ENCODE measurements at places on chromosomes 5 and 9.

DNA sequence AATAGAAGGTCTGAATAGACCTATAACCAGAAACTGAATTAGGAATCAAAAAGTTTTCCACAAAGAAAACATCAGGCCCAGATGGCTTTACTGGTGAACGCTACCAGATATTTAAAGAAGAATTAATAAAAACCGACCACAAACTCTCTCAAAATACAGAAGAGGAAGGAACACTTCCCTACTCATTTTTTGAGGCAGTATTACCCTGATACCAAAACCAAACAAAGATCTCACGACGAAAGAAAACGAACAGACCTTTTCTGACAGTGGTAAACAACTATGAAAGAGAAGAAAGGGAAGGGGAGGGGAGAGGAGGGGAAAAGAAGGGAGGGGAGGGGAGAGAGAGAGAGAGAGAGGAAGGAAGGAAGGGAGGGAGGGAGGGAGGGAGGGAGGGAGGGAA lies 13.5 kb downstream of the B4GALT1 start:
- DNase-seq: no peak

GRCh38 chr9:36888551-36888950 lies 145.5 kb downstream of the PAX5 start:
- DNase-seq: no peak

- DNase-seq: no peak
Measured at GRCh38 chr9:7456377-7456776, 343.2 kb downstream of the DMAC1 start.

DNA sequence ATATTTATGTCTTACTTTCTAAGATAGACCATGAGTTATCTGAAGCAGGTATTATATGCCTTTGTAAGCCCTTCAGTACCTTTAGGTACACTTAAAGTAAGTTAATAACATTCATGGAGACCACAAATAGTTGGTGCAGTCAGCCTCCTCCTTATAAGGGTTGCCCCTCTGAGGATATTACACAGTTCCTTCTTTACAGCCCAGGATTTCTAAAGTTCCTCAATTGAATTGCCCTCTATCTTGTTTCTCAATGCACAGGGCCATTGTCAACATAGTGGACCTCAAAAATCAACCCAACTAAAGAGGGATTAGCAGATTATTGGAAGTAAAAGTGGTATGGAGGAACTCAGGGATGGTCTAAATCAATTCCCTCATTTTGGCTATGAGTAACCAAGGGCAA lies 50.3 kb downstream of the HMHB1 start:
- no peak for DNase-seq

DNA sequence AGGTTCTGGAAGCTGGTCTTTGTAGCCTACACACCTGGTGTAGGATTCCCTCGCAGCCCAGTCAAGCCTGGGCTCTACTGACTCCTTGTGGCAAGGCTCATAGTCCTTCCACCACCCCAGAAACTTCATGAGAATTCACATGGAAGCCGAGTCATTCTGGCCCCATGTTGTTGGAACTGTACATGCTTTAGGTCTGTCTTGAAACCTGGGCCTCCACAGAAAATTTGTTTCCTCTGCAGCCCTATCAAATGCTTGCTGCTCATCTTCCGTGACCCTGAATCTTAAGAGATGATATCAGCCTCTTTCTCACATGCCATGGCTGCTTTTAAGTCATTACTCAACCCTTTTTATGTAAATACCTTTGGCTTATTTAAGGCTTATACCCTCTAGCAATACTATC lies 113.4 kb upstream of the GRHPR start:
- peak; percentile 42 for DNase-seq

GRCh38 chr9:123997665-123998277 lies 13.8 kb upstream of the LHX2 start:
- no peak for DNase-seq

DNA sequence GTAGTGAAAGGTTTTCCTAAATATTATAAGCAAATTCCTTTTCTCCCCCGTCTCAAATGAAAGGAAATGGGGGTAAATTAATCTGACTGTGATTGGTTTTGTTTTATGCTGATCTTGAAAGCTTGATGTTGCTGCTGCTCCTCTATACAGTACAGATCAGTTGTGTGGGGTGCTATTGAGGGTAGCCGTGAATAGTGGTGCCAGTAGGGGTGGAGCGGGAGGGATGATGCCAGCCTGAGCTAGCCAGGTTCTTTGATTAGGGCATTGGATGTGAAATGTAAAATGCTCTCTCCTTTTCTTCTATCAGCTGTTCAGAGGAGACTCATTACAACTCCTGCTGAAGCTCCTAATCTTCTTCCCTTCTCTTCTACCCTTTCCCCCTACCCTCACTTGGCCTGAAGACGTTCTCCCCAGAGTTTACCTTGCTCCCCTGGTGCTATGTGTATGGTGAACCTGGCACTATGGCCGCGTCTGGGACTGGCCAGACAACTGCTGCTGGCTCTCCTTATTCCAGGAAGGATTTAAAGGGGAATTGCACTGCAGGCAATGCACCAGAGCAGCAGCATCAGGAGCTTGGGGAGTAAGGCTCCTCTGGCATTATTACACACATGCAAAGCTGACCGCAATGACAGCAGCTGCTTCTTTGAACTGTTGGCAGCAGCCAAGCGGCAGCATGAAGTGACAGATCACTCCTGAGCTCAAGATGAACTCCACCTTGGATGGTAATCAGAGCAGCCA lies 566 bp downstream of the GPR21 start:
- DNase-seq: no peak

DNA sequence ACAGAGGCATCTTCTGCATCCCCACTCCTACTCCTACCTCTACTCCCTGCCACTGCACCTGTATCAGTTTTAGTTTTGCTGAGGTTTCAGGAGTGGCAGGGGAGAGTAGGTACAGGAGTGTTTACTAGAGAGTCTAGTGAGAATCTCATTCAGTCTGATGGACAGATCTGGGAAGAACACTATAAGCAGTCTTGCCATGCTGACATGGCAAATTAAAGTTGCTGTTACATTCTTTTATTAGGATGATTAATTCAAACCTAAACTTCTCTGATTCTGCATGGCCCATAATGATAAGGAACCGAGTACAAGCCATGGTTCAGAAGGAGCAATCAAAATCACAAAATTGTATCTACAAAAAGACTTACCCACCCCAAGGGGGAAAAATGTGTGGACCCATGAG lies 7.4 kb downstream of the ARSK start:
- no peak for DNase-seq

- DNase-seq: no peak
Measured at GRCh38 chr9:94183240-94183999, 75.7 kb upstream of the ZNF169 start.

DNA sequence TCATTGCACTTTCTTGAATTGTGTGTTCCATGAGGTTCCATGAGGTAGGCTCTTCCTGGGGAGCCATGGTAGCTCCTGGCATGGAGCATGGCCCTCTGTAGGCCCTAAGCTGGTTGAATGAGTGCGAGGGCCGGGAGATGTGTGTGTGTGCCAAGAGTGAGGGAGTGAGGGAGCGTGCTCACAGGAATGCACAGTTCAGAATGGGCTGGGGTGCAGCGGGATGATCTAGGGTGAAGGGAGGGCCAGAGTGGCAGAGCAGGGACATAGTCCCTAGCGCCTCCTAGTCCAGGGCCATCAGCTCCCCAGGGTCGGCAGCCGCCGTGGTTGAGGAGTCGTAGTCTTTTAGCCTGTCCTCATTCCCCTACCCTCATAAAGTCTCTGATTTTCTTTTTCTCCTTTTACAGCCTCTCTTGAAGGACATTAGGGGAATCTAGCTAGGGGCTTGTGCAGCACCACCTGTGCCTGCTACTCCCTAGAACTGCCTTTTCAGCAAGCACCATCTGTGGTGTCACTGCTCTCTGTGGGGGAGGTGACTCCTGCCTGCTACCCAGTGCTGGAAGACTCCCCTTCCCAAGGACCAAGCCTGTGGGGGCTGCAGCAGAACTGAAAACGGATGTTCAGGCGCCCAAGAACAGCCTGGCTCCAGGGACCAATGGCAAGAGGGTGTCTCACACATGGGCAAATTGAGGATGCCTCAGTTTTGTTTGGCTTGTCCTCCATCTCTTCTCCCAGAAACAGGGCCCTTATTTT lies 65.3 kb upstream of the PPARGC1B start:
- DNase-seq: no peak

GRCh38 chr9:130561056-130561455 lies 18.3 kb upstream of the FUBP3 start:
- DNase-seq: no peak

DNA sequence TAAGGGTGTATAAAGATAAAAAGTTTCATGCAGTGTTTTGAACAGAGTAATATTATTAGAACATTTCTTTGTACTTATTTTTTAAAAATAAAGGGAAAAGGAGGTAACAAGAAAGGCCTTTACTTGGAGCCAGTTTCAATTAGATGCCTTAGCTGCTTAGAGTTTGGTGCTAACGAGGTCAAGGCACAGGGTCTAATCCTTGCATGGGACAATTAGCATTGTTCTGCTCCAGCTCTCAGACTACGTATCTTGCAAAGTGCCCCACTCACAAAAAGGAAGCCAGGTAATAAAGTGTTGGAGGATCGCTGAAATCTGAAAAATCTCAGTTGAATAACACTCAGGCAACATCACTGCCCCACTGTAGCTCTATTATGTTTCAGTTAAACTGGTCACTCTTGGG lies 2011.3 kb downstream of the EFNA5 start:
- DNase-seq: no peak

- DNase-seq: no peak
Measured at GRCh38 chr5:3276896-3277295, 318.7 kb upstream of the IRX1 start.

DNA sequence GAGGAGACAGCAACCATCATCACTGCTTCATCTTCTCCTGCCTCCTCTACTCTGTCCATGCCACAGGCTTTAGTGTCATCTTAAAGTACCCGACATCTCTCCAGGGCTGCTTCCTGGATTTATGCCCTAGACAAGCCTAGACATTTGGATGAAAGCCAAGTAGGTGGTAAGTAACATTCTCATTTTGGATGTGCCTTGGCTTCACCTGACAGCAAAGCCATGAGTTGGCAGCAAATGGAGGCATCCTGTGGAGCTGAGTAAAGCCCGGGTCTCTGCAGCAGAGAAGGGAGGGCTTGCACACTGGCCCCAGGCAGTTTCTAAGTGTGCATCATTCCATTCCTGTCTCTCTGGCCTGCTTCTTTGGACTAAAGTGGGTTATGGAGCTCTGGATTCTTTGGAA lies 299.1 kb downstream of the DMAC1 start:
- DNase-seq: no peak

DNA sequence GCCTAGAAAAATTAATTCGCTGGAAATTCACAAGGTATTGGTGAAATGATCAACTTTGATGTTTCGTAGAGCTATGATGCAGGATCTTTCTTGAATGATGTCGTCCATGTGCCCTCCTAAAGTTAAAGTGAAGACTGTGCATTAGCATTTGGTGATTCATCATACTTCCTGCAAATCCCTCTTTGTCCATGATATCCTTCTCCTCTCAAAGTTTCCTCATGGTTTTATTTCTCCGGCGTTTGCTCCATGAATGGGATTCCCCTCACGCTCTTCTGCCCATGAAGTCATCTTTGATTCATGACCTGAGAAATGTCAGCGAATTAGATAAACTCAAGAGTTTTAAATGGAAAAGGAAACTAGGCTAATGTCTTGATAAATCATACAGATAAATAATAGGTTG lies 372.7 kb downstream of the PSAT1 start:
- DNase-seq: no peak

DNA sequence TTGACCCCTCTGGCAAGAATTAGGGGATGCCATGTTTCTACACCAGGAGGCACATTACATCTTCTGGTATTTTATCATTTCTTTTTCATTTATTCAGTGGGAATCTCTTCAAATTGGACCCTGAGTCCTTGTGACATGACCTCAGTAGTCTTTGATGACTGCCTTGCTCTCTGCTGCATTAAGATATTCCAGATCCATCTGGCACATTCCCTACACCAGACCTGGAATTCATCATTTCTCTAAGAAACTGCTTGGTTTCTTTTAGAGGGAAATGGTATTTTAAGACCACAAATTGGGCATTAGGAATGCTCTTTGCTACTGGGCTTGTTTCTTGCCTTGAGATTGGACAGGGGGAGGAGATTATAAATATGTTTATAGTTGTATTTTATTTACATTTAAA lies 61.0 kb downstream of the GALNT10 start:
- no peak for DNase-seq

DNA sequence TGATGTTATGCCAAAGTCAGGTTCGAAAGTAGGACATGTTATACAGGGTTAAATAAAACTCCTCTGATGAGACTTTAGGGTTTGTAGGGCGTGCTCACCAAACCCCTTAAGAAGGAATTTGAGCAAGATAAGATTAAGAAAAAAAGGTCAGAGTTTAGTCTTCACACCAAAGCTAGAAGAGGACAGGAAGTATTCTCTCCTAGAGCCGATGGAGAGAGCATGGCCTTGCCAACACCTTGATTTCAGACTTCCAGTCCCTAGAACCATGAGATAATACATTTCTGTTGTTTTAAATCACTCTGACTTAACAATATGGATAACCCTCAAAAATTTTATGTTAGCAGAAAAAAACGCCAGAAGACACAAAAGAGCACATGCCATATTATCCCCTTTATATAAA lies 16.3 kb upstream of the PLCXD3 start:
- no peak for DNase-seq

DNA sequence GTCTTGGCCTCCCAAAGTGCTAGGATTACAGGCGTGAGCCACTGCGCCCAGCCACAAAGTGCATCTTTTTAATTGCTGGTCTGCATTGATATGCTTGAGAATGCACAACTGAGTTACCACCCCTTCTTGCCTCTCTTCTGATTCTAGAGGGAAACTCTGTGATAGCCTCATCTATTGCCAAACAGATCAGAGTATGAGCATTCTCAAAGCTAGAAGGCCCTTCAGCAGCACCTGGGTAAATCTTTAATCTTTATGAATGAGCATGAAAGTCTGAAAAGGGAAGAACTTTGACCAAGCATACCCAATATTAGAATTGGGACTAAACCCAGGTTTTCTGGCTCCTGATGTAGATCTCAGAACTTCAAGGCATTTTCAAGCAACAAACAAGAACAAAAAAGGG lies 298.3 kb upstream of the TNC start:
- no peak for DNase-seq

GRCh38 chr5:16450163-16450562 lies 15.4 kb downstream of the ZNF622 start:
- no peak for DNase-seq

DNA sequence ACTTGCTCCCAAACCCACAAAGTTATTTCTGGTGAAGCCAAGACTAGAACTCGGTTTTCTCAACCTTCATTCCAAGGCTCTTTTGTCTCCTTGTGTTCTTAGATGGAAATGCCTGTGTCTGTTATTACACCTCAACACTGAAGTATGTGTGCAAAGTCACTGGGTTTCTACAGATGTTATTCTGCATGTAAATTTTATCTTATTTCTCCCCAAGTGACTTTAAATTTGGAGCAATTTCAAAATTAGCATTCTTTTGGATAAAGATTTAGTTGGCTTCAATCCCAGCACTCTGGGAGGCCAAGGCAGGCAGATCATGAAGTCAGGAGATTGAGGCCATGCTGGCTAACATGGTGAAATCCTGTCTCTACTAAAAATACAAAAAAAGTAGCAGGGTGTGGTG lies 104.4 kb upstream of the GNA14 start:
- DNase-seq: peak; percentile 87

DNA sequence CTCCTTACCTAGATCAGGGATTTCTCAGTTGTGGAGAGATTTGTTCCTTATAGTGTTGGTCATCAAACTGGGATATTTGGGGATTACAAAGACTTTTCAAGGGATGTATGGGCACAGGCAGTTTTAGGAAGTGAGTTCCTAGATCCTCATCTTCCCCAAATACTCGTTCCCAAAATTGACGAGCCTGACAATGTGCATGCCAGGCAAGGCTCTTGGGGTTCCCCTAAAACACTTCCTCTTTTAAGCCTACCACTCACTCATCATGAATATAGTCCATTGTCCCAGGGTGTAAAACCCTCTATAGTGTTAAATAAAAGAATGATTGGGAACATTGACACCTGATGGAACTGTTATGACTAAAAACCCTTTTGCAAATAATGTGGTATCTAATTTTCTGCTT lies 26.4 kb downstream of the PDCD1LG2 start:
- no peak for DNase-seq

Data from BJ (cell line).